ENCODE measurements at places on chromosomes 16 and 17.

DNA sequence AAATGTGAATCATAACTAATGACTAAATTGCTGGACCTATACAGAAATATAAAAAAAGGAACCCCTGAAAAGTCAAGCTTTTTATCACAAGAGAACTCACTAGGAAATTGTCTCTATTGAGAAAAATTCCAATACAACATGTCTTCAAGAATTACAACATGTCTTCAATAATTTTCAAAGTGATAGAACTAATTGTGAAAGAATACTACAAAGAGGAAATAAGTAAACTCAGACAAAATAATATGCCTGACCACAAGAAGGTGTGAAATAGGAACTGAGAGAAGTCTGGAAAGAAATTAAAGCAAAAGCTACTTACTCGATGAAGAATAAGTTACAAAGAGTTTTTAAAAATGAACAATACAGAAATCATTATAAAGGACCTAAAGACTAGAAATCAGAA is 29.9 kb upstream of the OR1G1 start:
- no peak for DNase-seq

DNA sequence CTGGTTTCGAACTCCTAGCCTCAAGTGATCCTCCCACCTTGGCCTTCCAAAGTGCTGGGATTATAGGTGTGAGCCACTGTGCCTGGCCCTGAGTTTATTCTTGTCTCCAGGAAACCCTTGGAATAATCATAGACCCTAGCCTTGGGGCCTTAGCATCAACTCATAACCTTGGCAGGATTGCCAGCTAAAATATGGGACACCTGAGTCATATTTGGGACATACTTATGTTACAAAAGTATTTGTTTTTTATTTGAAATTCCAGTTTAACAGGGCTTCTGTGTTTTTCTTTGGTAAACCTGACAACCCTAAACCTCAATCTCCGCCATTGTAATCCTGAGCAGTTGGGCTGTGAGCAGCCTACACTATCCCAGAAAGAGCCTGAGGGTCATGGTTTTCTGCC is 28.6 kb upstream of the TNS4 start:
- DNase-seq = no peak

DNA sequence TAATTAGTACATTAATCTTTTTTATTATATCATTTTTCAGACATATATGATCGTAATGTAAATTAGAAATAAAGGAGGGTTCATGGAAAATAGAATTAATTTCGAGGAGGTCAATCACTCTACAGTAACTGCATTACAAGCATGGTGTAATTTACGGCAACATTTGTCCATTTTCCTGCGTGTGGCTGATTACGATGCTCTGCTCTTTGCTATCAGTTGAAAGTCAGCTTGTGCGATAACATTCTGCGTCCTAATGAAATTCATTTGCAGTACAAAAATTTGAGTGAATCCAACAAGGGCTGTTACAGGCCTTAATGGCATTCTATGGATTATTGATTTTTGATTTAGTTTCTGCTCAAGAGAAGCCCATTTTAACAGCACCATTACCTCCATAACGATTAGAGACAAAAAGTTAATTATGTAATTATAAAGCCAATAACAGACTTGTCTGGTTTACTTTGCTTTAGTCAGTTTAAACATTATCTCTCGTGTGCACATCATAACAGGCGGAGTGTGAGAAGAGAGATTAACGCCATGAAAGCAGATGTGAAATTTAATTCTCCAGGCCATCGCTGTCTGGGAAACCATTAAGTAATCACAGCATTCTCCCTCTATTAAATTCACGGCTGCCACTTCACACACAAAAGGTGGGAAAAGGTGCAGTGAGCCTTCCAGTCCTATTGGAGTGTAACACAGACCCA is 256.4 kb upstream of the IRX3 start:
- DNase-seq = peak; percentile 24

DNA sequence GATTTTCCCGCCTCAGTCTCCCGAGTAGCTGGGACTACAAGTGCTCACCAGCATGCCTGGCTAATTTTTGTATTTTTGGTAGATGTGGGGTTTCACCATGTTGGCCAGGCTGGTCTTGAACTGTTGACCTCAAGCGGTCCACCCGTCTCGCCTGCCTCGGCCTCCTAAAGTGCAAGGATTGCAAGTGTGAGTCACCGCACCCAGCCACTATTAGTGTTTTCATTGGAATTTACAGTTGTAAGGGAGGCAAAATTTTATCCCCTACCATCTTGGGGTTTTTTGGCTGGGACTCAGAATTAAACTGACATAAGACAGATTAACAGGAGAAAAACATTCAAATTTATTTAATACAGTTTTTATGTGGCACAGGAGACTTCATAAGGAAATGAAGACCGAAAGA is 12.3 kb upstream of the MYCBPAP start:
- no peak for DNase-seq

DNA sequence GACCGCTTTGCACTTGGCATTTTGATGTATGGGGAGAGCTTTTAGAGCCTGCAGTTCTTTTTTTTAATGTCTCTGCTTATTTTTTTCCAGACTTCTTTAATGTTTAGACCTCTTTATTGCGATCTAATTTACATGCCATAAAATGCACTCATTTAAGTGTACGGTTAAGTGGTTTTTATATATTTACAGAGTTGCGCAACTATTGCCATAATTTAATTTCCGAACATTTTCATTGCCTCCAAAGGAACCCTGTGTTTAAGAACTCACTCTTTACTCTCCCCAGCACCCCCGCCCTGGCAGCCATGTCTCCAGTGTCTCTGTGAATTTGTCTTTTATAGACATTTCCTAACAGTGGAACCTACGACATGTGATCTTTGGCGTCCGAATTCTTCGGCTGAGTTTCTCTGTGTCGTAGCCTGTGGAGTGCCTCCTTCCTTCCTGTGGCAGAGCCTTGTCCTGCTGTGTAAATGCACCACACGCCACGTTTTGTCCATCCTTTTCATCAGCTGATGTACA is 24.0 kb downstream of the ZNF750 start:
- DNase-seq = no peak

- DNase-seq = no peak
These were observed 58.9 kb upstream of the CIBAR2 start for GRCh38 chr16:85171004-85171758.

GRCh38 chr16:2385190-2385836 is 43.9 kb upstream of the CCNF start:
- no peak for DNase-seq

- DNase-seq = no peak
These were observed 43.0 kb upstream of the CDH8 start for GRCh38 chr16:62079236-62079635.

DNA sequence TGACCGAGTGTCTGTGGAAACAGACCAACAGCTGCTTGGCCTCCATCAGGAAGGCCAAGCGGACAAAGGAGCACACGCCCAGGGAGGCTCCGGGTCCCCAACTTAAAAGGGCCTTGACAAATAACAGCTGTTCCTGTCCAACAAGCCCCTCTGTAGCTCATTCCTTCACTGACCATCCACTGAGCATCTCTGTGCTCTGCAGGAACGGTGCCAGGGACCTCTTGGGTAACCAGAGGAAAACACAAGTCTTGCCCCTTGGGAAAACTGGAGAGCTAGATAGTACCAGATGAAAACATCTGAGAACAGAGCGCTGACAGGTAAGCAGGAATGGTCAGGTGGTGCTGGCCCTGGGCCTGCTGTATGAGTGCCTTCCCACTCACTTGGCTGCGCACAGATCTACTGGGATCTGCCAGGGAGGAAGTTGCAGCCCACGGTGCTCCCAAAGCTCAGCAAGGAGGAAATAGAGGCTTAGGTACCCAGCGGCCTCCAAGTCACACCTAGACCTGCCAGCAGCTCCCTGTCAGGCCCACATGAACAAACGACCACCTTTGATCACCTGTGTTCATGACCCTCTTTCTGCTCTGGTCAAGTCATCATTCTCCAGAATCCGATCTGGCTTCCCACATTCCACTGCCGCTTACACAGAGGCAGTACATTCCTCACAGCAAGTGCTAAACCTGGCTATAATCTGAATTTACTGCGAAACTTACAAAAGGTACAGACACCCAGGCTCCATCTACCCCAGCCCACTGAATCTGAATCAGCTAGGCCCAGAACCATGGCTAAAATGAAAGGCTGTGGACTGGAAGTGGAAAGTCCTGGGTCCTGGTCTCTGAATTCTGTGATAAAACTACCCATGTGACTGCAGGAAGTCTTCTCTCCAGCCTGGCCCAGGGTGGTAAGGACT is 12.5 kb downstream of the DCAKD start:
- DNase-seq = no peak

DNA sequence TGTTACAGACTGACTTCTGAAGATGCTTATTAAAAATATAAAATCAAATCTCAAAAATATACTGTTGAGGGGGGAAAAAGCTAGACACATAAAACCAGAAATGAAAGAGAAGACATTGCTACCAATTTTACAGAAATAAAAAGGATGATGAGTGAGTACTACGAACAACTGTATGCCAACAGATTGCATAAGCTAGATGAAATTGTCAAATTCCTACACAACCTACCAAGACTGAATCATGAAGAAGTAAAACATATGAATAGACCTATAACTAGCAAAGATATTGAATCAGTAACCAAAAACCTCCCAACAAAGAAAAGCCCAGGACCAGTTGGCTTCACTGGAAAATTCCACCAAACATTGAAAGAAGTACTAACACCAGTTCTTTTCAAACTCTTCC is 3.5 kb upstream of the CAPNS2 start:
- no peak for DNase-seq
